ENCODE measurements at places on chromosomes 1 and 21. TPM values are rescaled to one million over a fixed set of nuclear protein-coding genes. Genes with fewer than 3 reads are reported as not detected.

DNA sequence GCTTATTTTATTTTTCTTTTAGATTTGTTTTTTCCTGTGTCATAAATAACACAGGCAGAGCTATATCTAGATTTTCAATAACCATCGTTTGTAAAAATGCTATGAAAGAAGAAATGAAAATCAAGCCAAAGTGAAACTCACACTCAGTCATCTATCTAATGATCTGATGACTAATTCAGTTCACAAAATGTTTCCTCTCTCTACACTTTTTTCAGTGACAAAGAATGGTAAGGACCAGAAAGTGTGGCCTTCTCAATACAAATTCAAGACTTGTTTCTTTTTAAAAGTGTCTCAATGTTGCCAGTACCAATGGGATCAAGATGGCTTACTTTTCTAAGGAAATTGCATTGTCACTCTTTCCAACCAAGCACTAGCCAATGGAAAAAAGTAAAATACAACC, 282.8 kb upstream of the PKN2 start:
- no peak for DNase-seq

DNA sequence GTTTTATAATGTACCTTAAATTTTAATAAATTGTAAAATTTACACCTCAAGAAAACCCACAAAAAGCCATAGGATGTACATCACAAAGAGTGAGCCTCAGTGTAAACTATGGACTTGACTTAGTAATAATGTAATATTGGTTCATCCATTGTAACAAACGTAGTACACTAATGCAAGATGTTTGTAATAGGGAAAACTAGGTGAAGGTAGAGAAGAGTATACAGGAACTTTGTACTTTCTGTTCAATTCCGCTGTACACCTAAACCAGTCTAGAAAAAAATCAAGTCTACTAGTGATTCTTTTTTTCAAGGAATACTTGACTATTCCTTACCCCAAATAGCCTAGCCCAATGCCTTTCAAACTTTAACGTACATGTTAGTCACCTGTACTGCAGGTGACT, 222.3 kb upstream of the FGGY start:
- DNase-seq, result no peak

- no peak for DNase-seq
These were observed 40.7 kb downstream of the UMODL1 start for GRCh38 chr21:42111811-42112210.

DNA sequence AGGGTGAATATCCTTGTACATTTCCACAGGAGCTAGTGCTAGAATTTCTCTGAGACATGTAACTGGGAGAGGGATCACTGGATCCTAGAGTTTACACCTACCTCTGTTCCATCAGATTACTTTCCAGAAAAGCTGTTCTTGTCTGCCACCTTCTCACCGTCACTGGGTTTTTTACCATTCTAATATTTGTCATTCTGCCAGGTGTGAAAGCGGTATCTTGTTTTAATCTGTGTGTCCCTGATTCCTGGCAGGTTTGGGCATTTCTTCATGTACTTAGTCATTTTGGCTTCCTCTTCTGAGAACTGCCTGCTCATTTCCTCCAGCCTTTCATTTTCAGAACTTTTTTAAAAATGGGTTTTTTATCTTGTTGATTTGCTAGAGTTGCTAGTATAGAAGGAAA, 5.1 kb downstream of the PMF1 start:
- DNase-seq, result no peak

DNA sequence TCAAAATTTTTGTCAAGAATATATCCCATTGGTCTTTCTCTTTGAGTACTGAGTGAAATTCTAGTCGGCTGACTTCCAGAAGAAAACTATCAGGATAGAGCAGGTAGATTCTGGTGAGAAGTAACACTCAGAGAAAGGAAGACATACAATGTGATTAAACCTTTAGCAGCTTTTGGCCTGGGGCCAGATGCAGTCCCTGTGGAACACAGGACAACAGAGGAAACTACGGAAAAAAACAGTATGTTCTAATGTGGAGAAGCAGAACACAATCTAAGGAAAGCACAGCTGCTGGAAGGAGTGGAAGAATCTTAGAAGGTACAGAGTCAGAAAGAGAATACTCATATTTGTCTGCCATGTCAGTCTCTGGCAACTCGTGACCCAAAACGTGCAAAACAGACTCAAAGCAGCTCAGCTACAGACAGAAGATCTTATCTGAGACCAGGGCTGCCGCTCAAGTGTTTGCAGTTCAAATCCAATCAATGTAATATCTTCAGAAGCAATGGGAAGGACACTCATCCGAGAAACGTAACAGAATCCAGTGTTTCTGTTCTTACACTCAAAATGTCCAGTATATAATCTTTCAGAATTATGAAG, 283.8 kb downstream of the MRPL39 start:
- no peak for DNase-seq

- no peak for DNase-seq
These were observed 100.0 kb upstream of the SERTAD4 start for GRCh38 chr1:210132582-210132981.

DNA sequence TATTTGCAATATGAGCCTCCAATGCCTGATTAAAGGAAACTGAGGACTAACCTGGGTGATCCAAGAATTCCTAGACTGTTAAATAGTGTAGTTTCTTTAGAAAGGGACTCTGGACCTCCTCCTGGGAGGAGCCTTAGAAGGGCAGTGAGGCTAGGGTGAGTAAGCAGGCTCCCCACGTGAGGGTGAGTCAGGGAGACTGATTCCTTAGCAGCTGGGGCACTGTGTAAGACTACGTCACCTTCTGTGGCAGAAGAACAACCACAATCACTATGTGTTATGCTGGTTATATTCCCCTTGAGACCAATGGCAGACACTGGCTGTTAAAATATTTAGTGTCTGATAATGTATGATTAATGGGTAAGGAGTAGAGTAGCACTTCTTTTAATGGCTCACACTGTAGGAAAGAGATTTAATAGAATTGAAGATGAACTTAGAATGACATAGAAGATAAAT, 53.3 kb upstream of the SYT14 start:
- peak; percentile 97 for DNase-seq

GRCh38 chr21:31923756-31924155, 50.9 kb downstream of the HUNK start:
- DNase-seq, result no peak

DNA sequence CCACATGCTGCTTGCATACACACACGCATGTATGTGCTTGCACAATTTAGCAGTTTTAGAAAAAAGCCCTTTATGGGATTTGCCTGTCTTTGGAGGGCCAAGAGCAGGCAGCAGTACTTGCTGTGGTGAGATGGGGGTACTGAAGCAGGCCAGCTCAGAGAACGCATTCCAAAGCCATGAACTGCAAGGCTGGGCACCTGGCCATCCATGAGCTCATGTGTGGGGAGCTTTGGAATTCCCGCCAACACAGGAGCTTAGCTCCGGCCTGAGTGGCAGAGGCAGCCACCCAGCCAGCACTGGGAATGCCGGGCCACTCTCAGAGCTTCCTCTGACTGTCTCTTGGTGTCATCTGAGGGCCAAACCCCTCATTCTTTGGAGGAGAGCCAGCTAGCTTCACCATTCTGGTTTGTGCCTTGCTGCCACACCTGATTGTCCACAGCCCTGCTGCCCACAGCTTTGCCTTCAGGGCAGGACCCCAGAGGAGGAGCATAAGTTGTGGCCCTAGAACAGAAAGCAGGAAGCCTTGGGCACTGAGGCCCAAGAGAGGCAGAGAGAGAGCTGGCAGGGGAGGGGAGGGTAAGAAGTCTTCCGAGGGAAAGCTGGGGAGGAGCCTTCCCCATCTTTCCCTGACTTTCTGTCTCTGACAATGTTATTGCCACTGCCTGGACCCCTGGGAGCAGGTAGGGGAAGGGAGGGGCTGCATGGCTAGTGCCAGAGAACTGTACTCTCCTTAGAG, 92.1 kb upstream of the POU3F1 start:
- peak; percentile 99 for DNase-seq

Gene ADCY10
- polyA plus RNA-seq, result 0.04 TPM

Gene CFHR3
- polyA plus RNA-seq, result not detected

Gene SLC45A1
- polyA plus RNA-seq, result 0.09 TPM

Gene SMIM1
- polyA plus RNA-seq, result 0.79 TPM

Gene PGBD5
- polyA plus RNA-seq, result 2.1 TPM

Gene B4GALT3
- polyA plus RNA-seq, result 19.1 TPM

Gene ALX3
- not detected for polyA plus RNA-seq
